ENCODE measurements at places on chromosomes 3 and 15. TPM values are rescaled to one million over a fixed set of nuclear protein-coding genes. Genes with fewer than 3 reads are reported as not detected.
A peak's percentile ranks its signal among the peaks of the same experiment; 100 is the strongest.

The SEMA3G gene
- total RNA-seq, result 7.5 TPM

The MAGEL2 gene
- 0.70 TPM for total RNA-seq

DNA sequence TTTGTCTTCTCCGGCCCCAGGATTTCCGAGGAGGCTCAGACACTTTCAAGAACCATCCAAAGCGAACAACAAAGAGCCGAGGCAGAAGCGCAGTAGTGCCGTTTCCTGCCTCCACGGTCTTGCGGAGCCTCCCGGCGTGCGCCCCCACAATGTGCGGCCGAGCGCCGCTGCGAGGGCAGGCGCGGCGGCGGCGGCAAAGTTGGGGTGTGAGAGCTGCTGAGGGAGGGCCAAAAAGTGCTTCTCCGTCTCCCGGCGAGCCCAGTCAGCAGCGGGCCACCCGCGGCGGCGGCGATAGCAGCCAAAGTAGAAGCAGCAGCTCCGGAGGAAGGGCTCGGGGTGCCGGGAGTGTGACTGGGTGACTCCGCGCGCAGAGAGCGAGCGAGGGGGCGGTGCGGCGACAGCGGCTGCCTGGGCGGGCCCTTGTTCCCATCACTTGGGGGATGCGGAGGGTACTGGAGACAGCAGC lies 749.1 kb downstream of the ROBO1 start:
- peak; percentile 51 for DNase-seq

DNA sequence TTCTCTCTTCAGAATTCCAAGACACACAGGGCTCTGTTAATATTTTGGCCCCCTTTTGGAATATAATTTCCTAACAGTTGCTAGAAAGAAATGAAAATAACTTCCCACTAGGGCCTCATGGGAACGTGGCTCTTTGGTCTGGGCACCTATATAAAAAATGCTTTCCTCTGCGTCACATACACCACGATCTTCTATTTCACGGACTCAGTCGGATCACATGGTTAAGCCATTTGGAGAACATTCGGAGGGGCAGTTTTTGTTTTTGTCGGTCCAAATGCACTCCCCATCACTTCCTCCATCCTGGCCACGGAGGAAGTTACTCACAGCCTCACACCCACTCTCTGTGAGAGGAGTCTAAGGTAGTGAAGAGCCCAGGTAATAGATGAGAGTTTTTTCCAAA lies 21.0 kb downstream of the TMEM44 start:
- DNase-seq, result no peak

DNA sequence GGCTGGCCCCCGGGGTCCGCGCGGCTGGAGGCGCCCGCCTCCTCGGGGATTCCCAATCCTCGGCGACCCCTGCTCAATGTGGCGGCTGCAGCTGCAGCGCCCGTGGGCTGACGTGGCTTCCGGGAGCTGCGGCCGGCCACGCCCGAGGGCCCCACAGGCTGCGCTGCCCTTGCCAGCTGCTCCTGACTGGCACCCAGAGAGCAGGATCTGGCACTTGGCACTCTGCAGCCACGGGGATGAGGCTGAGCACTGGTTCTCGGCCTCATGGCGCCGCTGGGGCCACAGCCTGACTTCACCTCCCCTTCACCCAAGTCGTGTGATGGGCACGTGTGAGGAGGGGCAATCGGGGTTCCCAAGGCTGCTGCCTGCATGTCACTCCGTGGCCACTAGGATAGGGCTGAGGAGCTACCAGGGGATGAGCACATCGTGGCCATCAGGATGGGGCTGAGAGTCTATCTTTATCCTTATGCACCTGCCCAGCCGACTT lies 267.8 kb upstream of the FRG2C start:
- DNase-seq, result no peak

Data from ureter (tissue), 1 donor.